ENCODE measurements at places on chromosomes 3 and 15.
A peak's percentile ranks its signal among the peaks of the same experiment; 100 is the strongest.

DNA sequence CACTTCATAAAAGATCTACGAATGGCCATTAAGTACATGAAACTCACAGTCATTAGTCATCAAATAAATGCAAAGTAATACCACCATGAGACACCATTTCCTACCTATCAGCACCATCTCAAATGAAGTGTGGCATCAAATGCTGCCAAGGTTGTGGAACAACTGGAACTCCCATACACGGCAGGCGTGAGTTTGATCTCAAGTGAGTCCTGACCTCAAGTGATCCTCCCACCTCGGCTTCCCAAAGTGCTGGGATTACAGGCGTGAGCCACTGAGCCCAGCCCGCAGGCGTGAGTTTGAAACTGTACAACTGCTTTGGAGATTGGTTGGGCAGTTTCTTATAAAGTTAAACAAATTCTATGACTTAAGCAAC is 28.8 kb upstream of the HDAC11 start:
- DNase-seq = no peak
- no peaks in the 10 kb centered on the region for H3K27me3 ChIP-seq
- peak overlapping the region; percentile 89 for H3K27ac ChIP-seq
- H3K4me1 ChIP-seq = peaks cover 18% of the 10 kb centered on the region
- peak overlapping the region; percentile 51 for H3K4me3 ChIP-seq
- H3K36me3 ChIP-seq = no peaks in the 10 kb centered on the region

GRCh38 chr3:8854656-8855055 is 85.2 kb upstream of the OXTR start:
- H3K4me1 ChIP-seq = no peaks in the 10 kb centered on the region
- DNase-seq = no peak
- no peaks in the 10 kb centered on the region for H3K27me3 ChIP-seq
- H3K4me3 ChIP-seq = no peak overlapping the region

- H3K27ac ChIP-seq = no peak overlapping the region
- no peaks in the 10 kb centered on the region for H3K4me1 ChIP-seq
- no peak overlapping the region for H3K4me3 ChIP-seq
- H3K36me3 ChIP-seq = no peaks in the 10 kb centered on the region
- H3K27me3 ChIP-seq = no peaks in the 10 kb centered on the region
These were observed 23.5 kb upstream of the STIMATE start for GRCh38 chr3:52920841-52921240.

GRCh38 chr3:35215525-35216500 is 423.5 kb upstream of the ARPP21 start:
- DNase-seq = no peak
- no peaks in the 10 kb centered on the region for H3K27me3 ChIP-seq
- H3K4me1 ChIP-seq = no peaks in the 10 kb centered on the region

GRCh38 chr3:138374573-138375134 is 26.3 kb downstream of the MRAS start:
- no peak overlapping the region for H3K27ac ChIP-seq
- no peak for DNase-seq
- H3K4me1 ChIP-seq = no peaks in the 10 kb centered on the region
- no peaks in the 10 kb centered on the region for H3K27me3 ChIP-seq

All from esophagus squamous epithelium (tissue), 5 donors.